ENCODE measurements at places on chromosomes 3 and 15. TPM values are rescaled to one million over a fixed set of nuclear protein-coding genes. Genes with fewer than 3 reads are reported as not detected.

- H3K27ac ChIP-seq: no peak overlapping the region
- H3K27me3 ChIP-seq: peaks cover 32% of the 10 kb centered on the region
- no peak overlapping the region for H3K4me3 ChIP-seq
Observed at GRCh38 chr3:79167651-79168416, 600.0 kb downstream of the ROBO1 start.

DNA sequence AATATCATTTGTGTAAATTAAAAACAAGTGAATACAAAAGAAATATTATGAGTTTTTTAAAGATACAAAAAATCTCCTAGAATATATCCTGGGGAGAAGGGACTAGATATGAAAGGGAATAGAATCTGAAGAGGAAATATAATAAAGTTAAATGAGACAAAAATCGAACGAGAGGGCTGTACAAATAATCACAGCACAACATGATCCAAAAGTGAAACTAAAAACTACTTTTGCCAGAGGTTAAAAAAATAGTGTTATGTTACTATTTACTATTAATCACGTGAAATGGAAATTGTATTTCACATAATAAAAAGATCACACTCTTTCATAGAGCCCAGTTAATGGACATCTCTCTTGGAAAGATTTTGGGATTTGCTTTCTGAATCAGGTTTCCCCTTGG lies 28.6 kb downstream of the CGGBP1 start:
- no peak overlapping the region for H3K27ac ChIP-seq
- peaks cover 21% of the 10 kb centered on the region for H3K4me1 ChIP-seq
- peaks cover 6% of the 10 kb centered on the region for H3K36me3 ChIP-seq
- no peak for DNase-seq

DNA sequence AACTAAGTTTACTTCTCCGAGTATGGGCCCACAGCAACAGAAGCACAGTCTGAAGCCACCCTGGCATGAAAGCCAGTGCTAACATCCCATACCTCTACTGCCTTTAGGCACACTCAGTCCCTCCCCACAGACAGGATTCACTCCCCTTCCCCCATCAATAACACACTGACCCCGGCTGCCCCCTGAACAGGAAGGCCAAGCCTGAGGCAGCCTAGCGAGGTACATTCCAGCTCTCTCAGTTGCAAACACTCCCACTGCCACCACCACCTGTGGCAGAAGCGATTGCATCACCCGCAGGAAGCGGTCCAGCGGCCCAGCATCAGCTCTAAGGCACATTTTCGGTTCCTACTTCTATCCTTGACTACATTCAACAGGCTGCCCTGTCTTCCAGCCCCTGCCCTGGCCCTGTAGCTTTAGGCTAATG lies 7.0 kb upstream of the BMF start:
- H3K4me3 ChIP-seq: no peak overlapping the region
- H3K27ac ChIP-seq: no peak overlapping the region
- peak; percentile 43 for DNase-seq
- H3K36me3 ChIP-seq: no peaks in the 10 kb centered on the region

- H3K27me3 ChIP-seq: no peaks in the 10 kb centered on the region
- H3K4me1 ChIP-seq: no peaks in the 10 kb centered on the region
- no peak for DNase-seq
Observed at GRCh38 chr3:41888368-41889076, 73.4 kb downstream of the ULK4 start.

GRCh38 chr3:177563792-177564191 lies 366.5 kb upstream of the TBL1XR1 start:
- no peaks in the 10 kb centered on the region for H3K36me3 ChIP-seq
- H3K27ac ChIP-seq: no peak overlapping the region
- no peak overlapping the region for H3K4me3 ChIP-seq
- H3K27me3 ChIP-seq: no peaks in the 10 kb centered on the region
- DNase-seq: no peak

DNA sequence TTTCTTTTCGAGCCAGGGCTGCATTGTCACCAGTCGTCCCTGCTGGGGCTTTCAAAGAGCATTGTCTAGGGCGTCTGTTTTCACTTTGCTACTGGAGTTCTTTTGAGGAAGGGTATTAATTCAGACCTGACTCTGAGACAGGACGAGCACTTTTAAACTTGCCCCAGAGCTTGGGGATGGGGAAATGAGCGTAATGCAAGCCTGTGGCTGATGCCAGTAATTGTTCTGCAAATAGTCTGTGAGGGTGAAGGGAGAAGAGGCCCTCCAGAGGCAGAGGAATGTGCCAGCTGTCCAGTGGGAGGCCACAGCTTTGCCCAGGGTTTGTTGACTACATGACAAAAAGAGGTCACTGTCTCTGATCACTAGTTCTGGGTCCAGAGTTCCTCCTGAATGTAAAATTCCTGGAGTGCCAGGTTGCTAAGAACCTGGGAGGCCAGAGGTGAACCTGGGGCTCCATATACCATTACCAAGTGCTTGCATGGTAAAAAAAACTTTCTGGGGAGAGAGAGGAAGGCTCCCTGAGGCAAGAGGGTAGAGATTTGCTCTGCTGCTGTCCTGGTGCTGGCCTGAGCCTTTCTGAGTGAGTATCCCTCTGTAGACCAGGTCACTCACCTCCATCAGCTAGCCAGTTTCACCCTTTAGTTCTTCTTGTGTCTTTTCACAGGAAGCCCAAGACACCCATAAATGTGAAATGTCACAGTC lies 14.8 kb downstream of the EEFSEC start:
- no peaks in the 10 kb centered on the region for H3K27me3 ChIP-seq
- no peak overlapping the region for H3K27ac ChIP-seq
- no peak for DNase-seq
- H3K36me3 ChIP-seq: no peaks in the 10 kb centered on the region
- no peak overlapping the region for H3K4me3 ChIP-seq

DNA sequence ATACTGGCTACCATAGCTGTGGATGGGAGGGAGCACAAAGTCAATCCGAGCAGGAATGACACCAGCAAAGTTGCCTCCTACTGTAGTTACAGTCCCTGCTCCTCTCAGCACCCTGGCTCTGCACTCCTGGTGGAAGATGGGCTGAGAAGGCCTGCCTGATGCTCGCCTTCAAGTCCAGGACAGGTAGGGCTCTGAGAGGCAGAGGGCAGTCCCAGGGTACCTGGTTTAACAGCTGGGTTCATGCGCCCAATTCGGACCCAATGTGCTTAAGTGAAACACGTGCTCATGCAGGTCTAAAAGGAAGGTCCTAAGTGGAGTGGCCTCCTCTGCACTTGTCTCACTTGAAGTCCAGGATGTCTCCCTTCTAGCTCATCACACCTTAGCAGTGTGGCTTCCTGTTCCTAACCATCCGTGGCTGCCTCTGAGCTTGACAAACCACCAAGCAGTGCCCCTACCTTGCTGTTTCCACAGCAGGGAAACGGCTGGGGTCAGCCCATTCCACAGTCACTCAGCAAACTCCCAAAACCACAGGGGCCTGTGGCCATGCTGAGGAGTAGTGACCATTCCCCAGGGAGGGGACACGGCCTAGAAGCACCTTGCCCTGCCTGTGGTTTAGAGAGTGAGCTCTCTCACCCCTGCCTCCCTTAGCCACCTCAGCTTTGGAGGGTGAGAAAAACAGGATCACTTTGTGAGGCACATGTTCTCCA lies 3.9 kb upstream of the MUSTN1 start:
- H3K4me1 ChIP-seq: no peaks in the 10 kb centered on the region
- H3K27ac ChIP-seq: no peak overlapping the region
- no peaks in the 10 kb centered on the region for H3K36me3 ChIP-seq
- H3K4me3 ChIP-seq: no peak overlapping the region

- H3K4me1 ChIP-seq: peaks cover 63% of the 10 kb centered on the region
- peak overlapping the region; percentile 33 for H3K4me3 ChIP-seq
- DNase-seq: no peak
Observed at GRCh38 chr3:9899289-9899791, 3.3 kb upstream of the IL17RE start.

GRCh38 chr3:94619643-94620042 lies 556.8 kb downstream of the NSUN3 start:
- H3K27me3 ChIP-seq: no peaks in the 10 kb centered on the region
- DNase-seq: peak; percentile 18
- no peaks in the 10 kb centered on the region for H3K36me3 ChIP-seq
- peaks cover 6% of the 10 kb centered on the region for H3K4me1 ChIP-seq
- no peak overlapping the region for H3K4me3 ChIP-seq

- no peaks in the 10 kb centered on the region for H3K27me3 ChIP-seq
- H3K4me1 ChIP-seq: no peaks in the 10 kb centered on the region
- H3K4me3 ChIP-seq: no peak overlapping the region
- DNase-seq: no peak
- H3K36me3 ChIP-seq: no peaks in the 10 kb centered on the region
Observed at GRCh38 chr3:110925798-110926197, 145.8 kb upstream of the NECTIN3 start.

GRCh38 chr3:157160658-157161424 lies 894 bp upstream of the CCNL1 start:
- peaks cover 18% of the 10 kb centered on the region for H3K4me1 ChIP-seq
- H3K4me3 ChIP-seq: peak overlapping the region; percentile 97
- H3K36me3 ChIP-seq: peaks cover 64% of the 10 kb centered on the region
- peak overlapping the region; percentile 100 for H3K27ac ChIP-seq

Gene UTS2B
- total RNA-seq: not detected

DNA sequence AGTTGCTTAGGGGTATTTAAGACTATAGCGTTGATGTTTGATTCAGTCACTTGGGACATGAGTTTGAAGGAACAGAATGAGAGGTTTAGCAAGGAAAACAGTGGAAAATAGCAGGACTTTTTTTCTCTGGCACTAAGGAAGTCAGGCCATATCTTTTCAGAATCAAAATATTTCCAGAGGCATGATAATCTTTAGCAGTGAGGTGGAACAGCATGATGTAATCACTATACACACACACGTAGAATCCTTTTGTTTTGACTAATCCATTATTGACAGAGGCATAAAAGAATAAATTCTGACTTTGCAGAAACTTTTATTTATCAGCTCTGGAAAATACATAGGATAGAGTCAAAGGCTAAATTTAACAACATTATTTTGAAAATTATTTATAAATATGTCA lies 174.1 kb downstream of the ZPLD1 start:
- no peaks in the 10 kb centered on the region for H3K4me1 ChIP-seq
- H3K4me3 ChIP-seq: no peak overlapping the region
- DNase-seq: no peak
- peaks cover 82% of the 10 kb centered on the region for H3K27me3 ChIP-seq

DNA sequence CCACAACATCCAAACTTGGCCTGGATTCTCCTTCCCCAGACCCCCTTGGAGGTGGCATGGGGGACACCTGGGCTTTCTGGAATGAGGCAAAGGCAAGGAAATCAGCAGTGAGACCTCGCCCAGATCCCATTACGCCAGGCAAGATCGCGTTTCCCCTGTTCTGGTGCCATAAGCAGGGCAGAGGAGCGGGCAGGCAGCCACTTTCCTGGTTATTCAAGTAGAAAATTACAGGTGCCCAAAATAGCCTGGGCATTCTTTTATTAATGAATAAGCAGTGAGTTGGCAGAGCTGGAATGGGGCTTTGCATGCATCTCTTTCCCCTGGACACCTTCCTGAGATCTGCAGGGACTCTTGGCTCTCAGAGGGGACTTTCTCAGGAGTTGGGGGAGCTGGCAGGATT lies 31.5 kb upstream of the FAM107A start:
- H3K27me3 ChIP-seq: peaks cover 24% of the 10 kb centered on the region
- no peak overlapping the region for H3K27ac ChIP-seq
- DNase-seq: no peak
- peaks cover 6% of the 10 kb centered on the region for H3K36me3 ChIP-seq
- no peaks in the 10 kb centered on the region for H3K4me1 ChIP-seq

DNA sequence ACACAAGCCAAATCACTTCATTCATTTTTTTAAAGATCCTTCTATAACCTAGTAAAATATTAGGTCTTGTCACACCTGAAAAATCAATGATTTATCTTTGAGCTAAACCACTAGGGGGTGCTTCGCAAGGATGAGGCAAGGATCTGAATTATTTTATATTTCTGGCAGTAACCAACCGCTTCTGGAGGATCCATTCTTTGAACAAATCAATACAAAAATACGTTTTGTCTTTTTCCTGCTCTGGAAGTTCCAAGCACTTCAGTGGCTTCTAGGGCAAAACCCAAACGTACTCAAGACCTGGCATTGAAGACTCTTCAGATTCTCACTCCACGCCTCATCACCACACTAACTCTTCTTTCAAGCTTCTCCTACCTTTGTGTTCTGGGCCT lies 486 bp downstream of the LSG1 start:
- H3K27me3 ChIP-seq: no peaks in the 10 kb centered on the region
- H3K36me3 ChIP-seq: peaks cover 16% of the 10 kb centered on the region
- DNase-seq: peak; percentile 45

DNA sequence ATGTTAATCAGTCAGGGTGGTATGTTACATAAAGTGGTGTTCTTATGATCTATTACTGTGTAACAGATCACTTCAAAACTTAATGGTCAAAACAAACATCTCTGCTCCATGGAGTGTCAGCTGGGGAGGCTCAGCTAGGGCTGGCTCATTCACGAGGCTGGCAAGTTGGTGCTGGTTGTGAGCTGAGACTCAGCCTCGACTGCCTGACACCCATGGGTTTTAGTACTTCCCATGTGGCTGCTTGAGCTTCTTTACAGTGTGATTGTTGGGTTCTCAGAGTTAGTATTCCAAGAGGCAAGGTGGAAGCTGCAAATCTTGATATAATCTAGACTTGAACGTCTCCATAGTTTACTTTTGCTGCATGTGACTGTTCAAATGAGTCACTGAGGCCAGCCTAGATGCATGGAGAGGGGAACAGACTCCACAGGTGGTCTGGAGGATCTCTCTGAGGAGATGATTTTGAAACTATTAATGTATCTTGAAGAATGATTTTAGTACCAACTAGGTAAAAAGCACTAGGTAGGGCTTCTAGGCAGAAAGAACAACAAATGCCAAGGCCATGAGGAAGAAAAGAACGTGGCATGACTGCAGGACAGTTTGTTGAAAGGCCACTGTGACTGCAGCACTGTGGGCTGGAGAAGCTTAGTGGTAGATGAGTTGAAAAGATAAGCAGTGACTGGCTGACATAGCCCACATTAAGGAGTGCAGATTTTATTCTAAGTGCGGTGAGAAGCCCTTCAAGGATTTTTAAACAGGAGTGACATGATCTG lies 281.1 kb upstream of the PROK2 start:
- no peak overlapping the region for H3K27ac ChIP-seq
- no peak overlapping the region for H3K4me3 ChIP-seq
- no peaks in the 10 kb centered on the region for H3K4me1 ChIP-seq
- no peaks in the 10 kb centered on the region for H3K36me3 ChIP-seq

Gene SOX14
- not detected for total RNA-seq

GRCh38 chr3:61353382-61353781 lies 102.1 kb upstream of the FHIT start:
- H3K4me1 ChIP-seq: no peaks in the 10 kb centered on the region
- DNase-seq: no peak
- H3K36me3 ChIP-seq: no peaks in the 10 kb centered on the region
- H3K27ac ChIP-seq: no peak overlapping the region
- peaks cover 26% of the 10 kb centered on the region for H3K27me3 ChIP-seq

GRCh38 chr3:147377412-147378367 lies 28.7 kb downstream of the ZIC4 start:
- H3K4me3 ChIP-seq: no peak overlapping the region
- DNase-seq: no peak
- peaks cover 93% of the 10 kb centered on the region for H3K27me3 ChIP-seq
- H3K27ac ChIP-seq: no peak overlapping the region

Gene NEK11
- 6.9 TPM for total RNA-seq

Gene C3orf49
- not detected for total RNA-seq

Gene SLC7A14
- total RNA-seq: not detected

Gene DZIP1L
- 6.2 TPM for total RNA-seq

- H3K4me3 ChIP-seq: no peak overlapping the region
- no peaks in the 10 kb centered on the region for H3K36me3 ChIP-seq
- peak; percentile 87 for DNase-seq
- no peaks in the 10 kb centered on the region for H3K27me3 ChIP-seq
- no peak overlapping the region for H3K27ac ChIP-seq
Observed at GRCh38 chr3:130820976-130821375, 72.9 kb upstream of the ATP2C1 start.

Gene RMDN3
- total RNA-seq: 31.8 TPM

Gene UBAP1L
- 3.5 TPM for total RNA-seq
